CD4-positive, alpha-beta T cell treated with Interleukin-21 for 1 hour (primary cell): ENCODE measurements at places on chromosomes 12 and 14.

DNA sequence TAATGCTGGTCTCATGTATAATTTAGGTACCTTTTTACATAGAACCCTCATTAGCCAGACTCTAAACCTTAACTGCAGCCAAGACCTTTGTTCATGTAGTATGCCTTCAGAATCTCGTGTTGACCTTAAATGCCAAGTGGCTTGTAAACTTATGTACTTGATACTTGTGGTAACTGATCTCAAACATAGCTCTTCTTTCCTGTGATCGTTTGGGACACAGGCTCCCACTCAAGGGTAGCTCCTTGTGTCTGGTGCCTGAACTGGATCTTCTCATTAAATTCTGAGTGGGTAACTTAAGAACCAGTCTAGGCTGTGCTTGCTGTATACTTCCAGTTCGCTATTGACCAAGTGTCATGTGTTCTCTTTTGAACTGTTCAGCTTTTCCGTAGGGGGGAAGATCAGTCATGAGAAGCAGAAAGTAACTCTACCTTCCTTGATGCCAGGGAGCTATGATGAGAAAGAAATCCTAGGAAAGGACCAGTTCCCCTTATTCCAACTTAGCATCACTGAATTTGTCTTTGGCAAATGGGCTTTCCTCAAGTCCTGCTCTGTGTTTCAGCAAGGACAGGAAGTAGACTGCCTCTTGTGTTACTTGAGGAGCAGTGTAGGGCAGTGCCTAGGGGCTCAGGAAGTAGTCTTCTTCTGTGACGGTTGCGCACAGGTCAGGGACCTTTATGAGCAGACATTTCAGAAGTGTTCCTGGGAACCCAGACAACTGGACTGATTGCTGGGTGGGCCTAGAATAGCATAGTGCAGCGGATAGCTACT lies 2.5 kb downstream of the LGALS3 start:
- peak; percentile 15 for DNase-seq

- no peak for DNase-seq
Measured at GRCh38 chr12:52199294-52199919, 7.6 kb upstream of the KRT80 start.

DNA sequence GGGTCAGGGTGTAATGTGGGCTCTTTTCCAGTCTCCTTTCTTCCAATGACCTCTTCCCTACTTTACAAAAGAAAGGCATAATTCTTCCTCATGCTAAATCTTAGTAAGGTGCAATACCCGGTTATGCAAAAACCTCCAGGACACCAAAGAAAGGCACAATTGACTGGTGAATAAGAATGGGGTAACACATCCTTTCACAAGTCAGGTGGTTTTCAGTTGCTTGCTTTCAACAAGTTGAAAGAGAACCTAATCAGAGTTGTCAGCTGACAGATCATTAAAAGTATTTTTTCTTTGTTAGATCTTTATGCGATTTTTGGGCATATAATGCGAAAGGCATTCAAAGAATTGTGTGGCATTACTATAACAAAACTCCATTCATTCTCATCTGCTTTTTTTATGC lies 1.3 kb upstream of the AEBP2 start:
- DNase-seq = no peak

GRCh38 chr14:104333646-104334423 lies 195.4 kb downstream of the KIF26A start:
- DNase-seq = no peak

- no peak for DNase-seq
Measured at GRCh38 chr12:100826323-100826722, 31.7 kb downstream of the ANO4 start.

GRCh38 chr14:101707068-101707842 lies 54.3 kb upstream of the PPP2R5C start:
- DNase-seq = peak; percentile 88

DNA sequence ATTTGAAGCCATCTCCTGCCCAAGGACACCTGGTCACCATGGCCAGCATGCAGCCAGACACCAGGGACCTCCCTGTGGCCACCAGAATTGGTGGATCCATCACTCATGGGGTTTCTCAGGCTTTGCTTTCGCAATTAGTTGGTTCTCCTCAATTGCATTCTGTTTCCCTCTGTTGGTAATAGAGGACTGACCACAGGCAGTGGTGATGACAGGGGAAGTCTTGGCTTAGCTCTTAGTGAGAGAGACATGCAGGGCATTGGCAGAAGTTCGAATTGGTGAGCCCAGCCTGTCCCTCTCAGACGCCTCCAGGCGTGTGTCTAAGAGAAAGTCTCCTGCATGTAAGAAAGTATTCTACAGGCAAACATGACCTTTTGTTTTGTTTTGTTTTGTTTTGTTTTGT lies 21.3 kb downstream of the HCAR2 start:
- DNase-seq = peak; percentile 4

GRCh38 chr14:103070263-103070885 lies 13.0 kb upstream of the CDC42BPB start:
- DNase-seq = no peak

- DNase-seq = no peak
Measured at GRCh38 chr12:56840922-56841321, 77.8 kb downstream of the HSD17B6 start.

DNA sequence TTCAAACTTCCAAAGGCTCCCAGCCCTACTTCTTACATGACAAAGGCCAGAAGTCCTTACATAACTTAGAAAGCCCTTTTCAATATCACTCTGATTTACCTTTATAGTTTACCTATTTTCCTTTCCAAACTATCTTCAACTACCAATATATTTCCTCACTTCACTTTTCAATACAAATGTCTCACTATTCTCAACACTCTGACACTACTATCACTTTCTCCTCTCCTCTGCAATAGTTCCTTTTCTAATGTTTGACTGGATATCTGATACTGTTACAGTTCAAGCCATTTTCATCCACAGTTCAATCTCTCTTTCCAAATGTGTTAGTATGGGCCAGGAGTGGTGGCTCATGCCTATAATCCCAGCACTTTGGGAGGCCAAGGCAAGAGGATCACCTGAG lies 3.3 kb downstream of the SARNP start:
- no peak for DNase-seq

DNA sequence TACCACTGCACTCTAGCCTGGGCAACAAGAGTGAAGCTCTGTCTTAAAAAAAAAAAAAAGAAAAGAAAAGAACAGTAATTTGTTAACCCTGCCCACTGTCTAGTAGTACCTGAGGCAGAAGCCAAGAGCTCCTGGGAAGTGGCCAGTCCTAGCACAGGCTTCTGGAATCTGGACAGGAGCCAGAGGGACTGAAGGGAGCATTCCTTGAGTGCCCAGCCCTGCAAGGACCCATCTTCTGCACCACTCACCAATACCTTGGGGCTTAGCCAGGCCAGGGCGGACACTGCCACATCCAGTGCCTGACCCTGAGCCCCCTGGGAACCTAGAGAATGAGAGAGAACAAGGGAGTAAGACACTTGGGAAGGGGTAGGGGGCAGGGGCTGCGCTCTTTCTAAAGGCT lies 33.7 kb downstream of the PARP2 start:
- no peak for DNase-seq

- DNase-seq = no peak
Measured at GRCh38 chr12:5226581-5226980, 182.9 kb downstream of the KCNA5 start.

- no peak for DNase-seq
Measured at GRCh38 chr14:45246151-45246550, 6.9 kb downstream of the MIS18BP1 start.

DNA sequence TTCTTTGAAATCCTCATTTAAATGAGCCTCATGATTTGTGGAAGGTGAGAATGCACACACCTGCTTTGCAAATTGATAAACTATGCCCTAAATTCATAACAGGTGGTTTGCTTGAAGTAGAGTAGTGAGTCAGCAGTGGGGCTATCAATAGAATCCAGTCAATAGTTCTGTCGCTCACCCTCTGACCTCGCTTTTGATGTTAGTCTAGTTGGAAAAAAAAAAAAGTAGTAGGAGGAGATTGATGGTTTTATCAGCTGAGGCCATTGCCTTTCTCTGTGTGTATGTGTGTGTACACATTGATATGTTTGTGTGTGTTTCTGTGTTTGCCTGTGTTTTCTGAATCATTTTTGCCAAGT lies 267.3 kb downstream of the SNAPC1 start:
- DNase-seq = no peak

- DNase-seq = no peak
Measured at GRCh38 chr12:168763-169525, 45.0 kb downstream of the SLC6A12 start.

- DNase-seq = no peak
Measured at GRCh38 chr12:2826721-2827515, 7.9 kb downstream of the NRIP2 start.

DNA sequence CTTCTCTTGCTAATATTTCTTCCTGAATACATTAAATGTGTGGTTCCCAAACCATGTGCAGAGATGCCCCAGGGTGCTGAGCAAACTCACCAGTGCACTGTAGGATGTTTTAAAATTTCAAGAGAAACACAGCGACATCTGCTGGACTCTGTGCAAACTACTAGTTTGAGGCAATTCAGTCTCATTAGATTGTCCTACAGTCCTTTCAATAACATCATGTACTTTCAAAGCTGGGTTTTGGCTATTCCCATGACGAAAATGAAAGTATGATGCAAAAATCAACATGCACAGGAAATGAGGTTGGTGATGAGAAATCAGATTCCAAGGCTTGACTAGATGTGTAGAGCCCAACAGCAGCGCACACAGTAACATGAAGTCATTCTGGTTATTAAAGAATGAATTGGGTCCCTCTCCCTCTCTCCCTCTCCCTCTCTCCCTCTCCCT lies 66.3 kb downstream of the CLIP1 start:
- DNase-seq = peak; percentile 62

- no peak for DNase-seq
Measured at GRCh38 chr12:52004042-52004648, 2.6 kb upstream of the TAMALIN start.

- no peak for DNase-seq
Measured at GRCh38 chr12:98697209-98697608, 52.1 kb downstream of the APAF1 start.

- DNase-seq = peak; percentile 14
Measured at GRCh38 chr12:96327889-96328288, 72.3 kb downstream of the CDK17 start.
